ENCODE measurements at places on chromosomes 2 and 18.
A peak's percentile ranks its signal among the peaks of the same experiment; 100 is the strongest.

GRCh38 chr18:23226391-23226790, 91.1 kb downstream of the CABLES1 start:
- DNase-seq, result no peak

DNA sequence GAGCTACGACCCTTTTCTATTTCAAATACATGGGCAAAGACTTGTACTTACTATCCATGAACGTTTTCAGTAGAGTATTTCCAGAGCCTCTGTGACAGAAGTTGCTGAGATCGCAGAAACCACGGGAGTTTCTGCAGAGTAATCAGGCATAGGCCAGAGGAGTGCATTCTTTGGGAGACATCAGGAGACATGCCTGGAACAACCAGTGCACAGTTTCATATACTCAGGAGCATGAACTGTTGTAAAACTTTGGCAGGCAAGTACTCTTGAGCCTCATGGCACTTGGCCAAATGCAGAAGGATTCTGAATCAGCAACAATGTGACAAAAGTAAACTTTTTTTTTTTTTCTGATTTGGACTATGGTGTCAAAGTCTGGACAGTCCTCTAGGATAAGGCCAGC, 307.1 kb downstream of the GRB14 start:
- DNase-seq, result peak; percentile 10

GRCh38 chr2:62197011-62197924, 1.4 kb downstream of the B3GNT2 start:
- peak; percentile 52 for DNase-seq

DNA sequence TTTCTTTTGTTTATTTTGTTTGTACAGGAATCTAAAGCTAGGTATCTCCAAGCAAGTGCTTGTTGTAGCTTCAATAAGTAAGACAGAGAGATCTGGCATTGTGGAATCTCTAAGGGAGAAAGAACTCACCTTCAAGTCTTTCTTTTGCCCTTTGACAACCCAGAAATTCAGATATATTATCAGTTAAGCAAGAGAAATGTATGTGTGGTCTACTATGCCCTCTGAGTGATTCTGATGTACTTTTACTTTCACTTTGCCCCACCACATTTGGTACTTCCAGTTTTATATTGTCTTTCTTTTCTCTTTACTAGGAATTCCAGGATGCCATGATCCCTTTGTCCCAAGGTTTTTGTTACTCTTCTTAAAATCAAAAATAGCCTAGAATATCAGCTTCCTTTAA, 259.6 kb upstream of the PIK3C3 start:
- DNase-seq, result no peak

GRCh38 chr2:45713591-45713990, 62.1 kb downstream of the PRKCE start:
- no peak for DNase-seq

GRCh38 chr2:214103276-214104001, 307.4 kb upstream of the VWC2L start:
- peak; percentile 64 for DNase-seq

GRCh38 chr2:158663796-158664195, 131.3 kb upstream of the DAPL1 start:
- no peak for DNase-seq

DNA sequence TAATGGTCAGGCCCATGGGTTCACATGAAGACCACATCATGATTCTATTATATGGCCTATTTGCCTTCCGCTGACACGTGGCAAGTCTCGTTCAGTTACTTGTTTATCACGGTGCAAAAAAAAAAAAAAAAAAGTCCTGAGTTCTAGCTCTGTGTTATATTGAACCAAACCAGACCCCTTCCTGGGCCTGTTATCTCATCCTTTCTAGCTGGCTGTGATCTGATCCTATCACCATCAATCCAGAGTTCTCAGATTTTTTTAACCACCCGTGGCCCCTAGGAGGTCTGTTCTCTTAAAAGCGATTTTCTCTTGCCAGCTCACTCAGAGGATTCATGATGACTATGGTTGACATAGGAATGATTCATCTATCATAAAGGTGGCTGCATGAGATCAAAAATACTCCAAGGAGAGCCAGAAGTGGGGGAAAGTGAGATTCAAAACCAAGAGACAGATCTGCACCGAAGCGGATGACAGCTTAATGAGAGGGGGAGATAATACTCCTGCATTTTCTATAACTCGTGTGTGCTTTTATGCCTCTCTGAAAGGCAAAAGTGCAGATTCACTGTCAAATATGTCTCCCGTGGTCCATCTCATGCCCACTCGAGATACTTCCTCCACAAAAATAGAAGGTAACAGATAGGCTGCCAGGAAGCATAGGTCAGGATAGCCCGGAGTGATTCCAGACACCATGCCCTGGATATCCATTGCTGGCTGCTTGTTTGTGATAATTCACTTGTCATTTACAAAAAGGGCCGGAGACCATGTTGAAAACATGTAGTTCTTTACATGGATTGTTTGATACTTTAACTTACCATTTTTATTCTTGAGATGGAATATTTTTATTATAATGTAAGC, 505.7 kb upstream of the KLHL29 start:
- no peak for DNase-seq

GRCh38 chr2:205130111-205130829, 552.0 kb upstream of the NRP2 start:
- DNase-seq, result no peak

- DNase-seq, result no peak
These were observed 152.1 kb downstream of the GLI2 start for GRCh38 chr2:120887741-120888231.

DNA sequence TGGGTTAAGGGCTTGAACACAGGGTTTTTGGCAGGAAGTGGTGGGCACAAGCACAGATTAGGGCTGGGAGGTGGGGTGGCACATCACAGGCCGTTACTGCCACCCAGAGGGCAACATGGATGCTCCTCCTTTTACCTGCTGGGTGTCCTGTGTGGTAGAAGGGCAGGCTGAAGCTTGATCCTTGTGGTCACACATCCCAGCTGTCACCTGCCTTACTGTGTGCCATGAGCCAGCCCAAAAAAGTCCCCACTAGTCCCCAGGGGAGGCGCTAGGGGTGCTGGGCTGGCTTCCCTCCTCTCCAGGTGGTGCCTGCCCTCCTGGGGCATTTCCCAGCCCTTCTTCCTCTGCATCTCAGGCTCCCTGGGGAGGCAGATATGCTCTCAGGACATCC, 50.5 kb upstream of the ALPP start:
- no peak for DNase-seq

All from kidney (tissue), 22 donors.